ENCODE measurements at places on chromosomes 2 and 18.

DNA sequence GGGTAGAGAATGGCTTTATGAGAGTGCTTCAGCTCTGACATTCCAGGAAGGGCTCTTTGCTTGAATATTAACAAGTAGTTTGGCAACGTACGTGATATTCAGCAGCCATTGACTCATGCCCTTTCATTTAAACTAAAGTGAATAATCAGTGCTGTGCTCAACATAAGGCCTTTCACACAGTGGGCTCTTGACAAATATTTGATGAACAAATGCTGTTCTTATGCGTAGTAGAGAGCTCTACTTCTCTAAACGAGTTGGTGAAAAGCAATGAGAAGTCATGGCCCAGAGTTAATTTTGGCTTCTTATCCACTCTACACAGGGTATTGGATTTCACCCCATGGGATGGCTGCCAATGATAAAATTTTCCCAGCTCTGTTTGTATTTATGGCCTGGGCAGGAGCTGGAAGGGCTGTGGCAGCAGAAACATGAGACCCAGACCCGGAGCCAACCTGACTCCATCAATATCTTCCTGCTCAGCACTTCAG is 338.9 kb downstream of the CCDC85A start:
- no peak for DNase-seq

DNA sequence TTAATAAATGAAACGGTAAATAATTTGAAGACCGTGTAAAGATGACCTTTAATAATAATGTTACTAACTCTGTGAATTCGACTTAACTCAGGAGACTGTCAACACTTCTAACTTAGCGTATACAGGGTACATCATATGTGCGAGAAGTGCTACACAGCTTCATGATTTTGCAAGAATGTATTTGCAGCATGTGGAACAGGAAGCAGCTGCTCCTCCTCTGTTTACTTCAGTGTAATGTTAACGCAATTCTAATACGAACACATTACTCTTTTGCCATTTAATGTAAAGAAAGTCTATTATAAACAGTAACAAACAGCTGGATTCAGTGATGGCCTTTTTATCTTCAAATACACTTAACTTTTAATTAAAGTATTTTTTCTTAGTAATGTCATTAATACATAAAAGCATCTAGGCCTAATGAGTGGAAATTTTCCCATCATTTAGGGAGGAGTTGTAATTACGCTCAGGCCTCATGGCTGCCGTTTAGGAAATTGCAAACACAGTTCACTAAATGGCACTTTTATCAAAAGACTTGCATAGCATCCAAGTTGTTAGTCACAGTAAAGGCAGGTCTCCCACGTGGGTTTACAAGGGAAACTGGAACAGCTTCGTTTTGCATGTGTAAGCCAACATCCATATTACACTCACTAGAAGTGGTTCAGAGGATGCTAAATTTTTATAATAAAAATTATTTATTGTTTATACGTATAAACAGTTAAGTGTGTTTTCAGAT is 635.7 kb downstream of the FBXO15 start:
- DNase-seq: no peak

GRCh38 chr2:39705638-39706037 is 39.9 kb downstream of the TMEM178A start:
- no peak for DNase-seq

GRCh38 chr2:7502336-7502735 is 585.1 kb downstream of the RNF144A start:
- no peak for DNase-seq

DNA sequence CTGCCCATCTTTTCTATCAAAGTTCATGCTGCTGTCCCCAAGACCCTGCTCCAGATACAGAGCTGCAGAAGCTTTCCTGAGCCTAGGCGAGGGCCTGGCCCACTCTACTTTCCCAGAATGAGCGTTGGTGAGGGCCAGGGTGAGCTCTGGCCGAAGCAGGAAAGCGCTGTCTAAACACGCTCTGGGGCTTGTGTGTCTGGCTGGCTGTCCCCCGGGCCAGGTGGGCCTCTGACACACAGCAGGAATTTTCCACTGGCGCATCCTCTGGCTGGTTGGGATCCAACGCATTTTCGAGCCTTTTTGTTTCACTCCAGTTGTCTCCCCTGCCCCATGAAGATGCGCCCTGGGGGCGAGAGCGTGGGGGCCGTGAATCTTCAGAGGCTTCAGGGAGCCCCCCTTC is 17.8 kb upstream of the KCNK3 start:
- DNase-seq: no peak

- no peak for DNase-seq
Observed at GRCh38 chr2:178327516-178327915, 123.5 kb downstream of the PRKRA start.

- DNase-seq: no peak
Observed at GRCh38 chr2:42859791-42860190, 67.4 kb upstream of the HAAO start.

DNA sequence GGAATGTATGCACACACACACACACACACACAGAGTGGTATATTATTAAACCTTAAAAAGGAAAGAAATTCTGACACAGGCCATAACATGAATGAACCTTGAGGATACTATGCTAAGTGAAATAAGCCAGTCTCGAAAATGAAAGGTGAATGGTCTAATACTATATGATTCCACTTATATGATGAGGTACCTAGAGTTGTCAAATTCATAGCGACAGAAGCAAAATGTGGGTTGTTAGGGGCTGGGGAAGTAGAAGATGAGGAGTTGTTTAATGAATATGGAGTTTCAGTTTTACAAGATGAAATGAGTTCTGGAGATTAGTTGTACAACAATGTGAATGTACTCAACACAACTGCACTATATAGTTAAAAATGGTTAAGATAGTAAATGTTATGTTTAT is 118.1 kb downstream of the ABCA12 start:
- no peak for DNase-seq

DNA sequence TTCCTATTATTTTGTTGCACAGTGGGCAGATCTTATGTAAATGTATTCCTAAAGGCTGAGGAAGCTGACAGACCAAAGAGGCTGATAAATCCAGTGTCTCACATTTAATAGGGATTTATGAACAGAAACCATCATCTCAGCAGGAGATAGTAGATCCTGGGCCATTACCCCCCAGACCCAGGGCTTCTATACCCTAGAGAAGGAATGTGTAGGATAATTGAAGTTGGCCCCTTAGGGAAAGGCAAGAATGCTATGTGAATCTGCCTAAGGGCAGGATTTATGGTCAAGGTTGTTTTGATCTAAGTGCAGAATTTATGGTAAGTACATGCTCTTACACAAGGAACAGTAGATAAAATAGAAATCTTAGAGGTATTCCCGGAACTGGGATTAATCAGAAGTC is 29.0 kb downstream of the RPL37A start:
- DNase-seq: no peak

- no peak for DNase-seq
Observed at GRCh38 chr2:21676041-21676440, 552.3 kb downstream of the TDRD15 start.

DNA sequence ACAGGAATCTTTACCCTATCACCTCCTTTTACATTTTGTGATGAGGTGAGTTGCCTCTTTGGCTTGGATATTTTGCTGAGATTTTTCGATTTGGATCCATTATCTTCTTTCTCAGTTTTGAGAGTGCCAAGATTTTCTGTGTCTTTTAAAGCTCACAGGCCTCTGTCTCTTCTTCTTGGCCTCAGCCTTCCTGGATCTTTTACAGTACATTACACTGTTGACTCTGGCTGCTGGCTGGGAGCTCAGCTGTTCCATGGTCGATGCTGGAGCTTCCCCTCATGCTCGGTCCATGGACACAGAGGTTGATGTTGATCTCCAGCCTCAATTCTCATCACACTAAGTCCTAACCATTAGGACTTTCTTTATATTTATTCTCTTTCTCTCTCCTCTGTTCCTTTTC is 332.8 kb upstream of the UBE2E3 start:
- no peak for DNase-seq

DNA sequence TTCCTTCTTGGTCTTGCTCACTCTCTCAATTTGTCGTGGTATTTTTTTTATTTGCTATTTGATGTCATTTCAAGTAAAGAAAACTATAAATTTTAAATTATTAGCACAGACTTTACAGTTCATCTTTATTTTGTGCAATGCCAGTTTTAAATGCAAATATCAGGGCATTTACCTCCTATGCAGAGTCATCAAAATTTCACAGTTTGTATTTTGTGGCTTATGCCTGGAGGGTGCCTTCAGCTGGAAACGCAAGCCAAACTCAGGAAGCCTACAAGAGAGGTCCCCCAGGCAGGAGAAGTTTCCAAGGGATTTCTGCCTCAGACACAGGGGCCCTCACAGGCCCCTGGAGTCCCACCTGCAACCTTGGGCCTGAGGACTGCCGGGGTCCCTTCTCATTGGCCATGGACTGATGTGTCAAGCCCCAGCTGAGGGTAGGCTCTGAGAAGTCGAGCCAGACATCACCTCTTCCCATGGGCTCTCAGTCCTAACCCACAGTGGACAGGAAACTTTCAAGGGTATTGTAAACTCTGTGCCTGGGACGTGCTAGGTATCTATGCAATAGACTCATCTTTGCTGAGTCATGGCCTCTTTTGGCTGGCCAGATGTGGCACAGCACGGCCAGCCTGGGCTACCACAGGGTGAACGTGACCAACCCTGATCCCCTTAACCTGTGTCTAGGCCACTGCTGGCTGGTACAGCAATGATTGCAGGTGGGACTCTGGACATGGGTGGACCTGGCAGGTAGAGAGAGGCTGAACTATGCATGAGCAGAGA is 236.5 kb downstream of the CELF4 start:
- DNase-seq: no peak

DNA sequence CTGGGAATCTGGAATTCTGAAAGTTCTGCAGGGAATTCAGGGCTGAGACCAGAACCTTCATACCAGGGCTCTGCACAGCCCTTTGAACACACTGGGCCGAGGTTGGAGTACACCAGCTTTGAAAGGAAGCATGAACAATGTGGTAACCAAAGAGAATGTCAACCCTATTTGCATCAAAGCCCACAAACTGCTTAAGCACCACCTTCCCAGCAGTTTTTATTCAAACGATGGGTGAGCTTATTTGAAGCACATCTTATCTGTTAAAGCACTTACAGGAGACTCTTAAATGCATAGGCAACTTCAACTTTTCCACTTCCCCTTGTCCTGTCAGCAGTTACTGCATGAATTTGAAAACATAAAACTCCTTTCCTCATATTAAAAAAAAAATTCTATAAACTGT is 96.6 kb downstream of the TXNL1 start:
- no peak for DNase-seq

DNA sequence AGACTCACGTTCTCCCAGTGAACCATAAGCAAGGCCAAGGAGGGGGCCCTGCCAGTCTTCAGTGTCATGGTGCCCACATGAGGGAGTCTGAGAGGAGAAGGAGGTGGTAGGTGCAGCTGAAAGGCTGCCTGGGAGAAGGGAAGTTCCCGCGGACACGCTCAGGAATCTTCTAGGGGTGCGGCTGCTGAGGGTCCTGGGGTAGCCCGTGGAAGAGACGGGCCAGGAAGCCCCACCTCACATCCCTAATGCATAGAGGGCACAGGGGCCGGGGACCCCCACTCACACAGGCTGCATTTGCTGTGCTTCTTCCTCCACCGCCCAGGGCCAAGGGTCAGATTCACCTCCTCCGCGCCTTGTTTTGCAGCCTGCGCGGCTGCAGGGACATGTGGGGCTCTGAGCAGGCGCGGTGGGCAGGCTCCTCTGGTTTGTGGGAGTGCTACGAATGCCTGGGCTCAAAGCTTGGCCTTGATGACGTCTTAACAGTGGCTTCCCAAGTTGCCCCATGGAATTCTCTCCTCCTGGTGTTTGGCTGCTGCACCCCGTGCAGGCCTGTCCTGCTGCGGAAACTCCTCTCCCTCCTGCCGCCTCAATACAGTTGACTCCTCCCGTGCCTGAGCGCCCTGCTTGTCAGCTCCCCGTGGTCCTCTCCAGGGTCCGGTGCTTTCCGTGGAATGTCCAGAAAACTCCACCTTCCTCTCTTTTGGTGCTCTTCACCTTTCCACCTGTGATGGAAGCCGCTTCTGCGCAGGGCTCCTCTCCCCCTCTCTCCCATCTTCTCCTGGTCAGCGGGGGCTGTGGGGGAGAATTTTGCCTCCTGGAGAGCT is 95.7 kb downstream of the VAPA start:
- no peak for DNase-seq

DNA sequence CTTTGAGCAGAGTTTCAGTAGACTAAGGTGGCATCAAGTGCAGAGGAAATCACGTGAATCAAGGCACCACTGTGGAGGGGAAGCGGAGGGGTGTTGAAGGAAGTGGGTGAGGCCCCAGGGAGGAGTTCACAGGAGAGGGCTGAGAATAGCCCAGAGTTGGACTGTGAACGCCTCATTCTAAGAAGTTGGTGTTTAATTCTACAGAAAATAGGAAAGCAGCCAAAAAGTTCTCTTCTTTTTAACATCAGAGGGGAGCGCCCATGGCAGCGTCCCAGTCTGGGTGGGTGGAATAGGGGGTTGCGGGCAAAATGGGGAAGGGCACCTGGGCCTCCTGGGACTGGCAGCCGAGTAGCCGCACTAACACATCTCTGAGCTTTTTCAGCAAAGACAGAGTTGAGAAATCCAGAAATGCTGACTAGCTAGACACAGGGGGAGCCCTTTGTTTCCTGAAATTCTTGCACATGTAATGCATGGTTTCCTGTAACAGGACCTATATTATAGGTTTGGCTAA is 97.0 kb downstream of the NEB start:
- DNase-seq: peak; percentile 12

- DNase-seq: no peak
Observed at GRCh38 chr2:26396734-26397298, 4.9 kb upstream of the DRC1 start.

DNA sequence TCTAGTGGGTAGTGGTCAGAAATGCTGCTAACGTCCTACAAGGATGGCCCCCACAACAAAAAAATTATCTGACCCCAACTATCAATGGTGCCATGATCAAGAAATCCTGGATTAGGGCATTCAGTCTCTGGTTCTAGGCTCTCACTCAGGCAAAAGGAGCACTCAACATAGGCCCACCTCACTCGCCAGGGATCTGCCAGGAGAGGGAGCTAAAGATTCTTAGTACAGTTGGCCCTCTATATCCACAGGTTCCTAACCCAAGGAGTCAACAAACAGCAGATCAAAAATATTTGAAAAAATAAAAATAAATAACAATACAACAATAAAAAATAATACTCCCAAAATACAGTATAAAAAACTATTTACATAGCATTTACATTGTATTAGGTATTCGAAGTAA is 10.0 kb downstream of the SLC4A5 start:
- no peak for DNase-seq

DNA sequence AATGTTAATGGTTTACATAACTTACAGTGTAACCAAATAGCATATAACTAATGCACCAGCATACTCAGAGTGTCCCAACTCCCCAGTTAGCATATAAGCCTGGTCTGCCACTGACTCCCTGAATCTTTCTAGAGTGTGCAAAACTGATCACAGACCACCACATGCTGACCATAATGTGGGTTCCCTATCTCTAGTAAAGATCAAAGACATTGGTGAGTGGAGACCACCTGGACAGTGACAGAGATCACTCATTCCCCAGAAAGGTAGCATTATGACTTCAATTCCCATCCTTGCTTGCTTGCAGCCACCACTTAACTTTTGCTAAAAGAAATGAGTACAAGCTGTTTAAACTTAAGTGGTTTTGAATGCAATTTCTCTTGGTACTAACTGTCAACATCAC is 39.0 kb downstream of the KANSL1L start:
- DNase-seq: no peak

GRCh38 chr2:166485558-166486178 is 8.4 kb downstream of the SCN7A start:
- DNase-seq: no peak
